Dermis blood vessel endothelial cell (primary cell): ENCODE measurements at places on chromosomes 1 and 21.

- DNase-seq = no peak
Measured at GRCh38 chr1:219692981-219693380, 80.1 kb upstream of the ZC3H11B start.

GRCh38 chr1:51686450-51686849 is 69.6 kb downstream of the OSBPL9 start:
- no peak for DNase-seq

- no peak for DNase-seq
Measured at GRCh38 chr1:109818271-109818987, 54.7 kb upstream of the EPS8L3 start.

DNA sequence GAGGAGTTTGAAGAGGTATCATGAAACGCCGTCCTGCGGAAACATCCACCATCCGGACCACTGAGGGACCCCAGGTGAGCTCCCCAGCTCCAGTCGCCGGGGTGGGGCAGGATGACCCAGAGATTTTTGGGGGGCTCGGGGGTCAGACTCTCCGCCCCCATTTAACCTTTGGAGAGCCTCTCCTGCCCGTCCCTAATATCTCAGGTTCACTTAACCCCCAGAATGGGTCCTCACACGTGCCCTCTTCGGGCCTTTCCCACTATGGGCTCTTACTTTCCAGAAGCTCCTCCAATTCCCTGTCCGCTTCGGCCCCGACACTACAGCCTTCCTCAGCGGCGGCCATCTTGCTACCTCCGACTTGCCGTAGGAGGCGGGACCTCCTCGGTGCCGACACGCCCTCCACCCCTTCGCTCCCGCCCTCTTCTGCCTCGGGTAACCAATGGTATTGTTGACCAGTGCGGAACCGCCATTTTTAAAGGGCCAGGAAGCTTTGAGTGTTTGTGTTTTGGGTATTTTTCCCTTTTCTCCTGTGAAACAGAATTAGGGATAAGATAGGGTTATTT is at the start of gene PEX19:
Gene PEX19 (minus strand): TSS at position 352 of the 563 bp plus-strand sequence. CDS start 9 bp downstream, at position 343.
- peak; percentile 98 for DNase-seq

GRCh38 chr1:16438516-16438915 is 1.3 kb upstream of the SPATA21 start:
- DNase-seq = no peak

DNA sequence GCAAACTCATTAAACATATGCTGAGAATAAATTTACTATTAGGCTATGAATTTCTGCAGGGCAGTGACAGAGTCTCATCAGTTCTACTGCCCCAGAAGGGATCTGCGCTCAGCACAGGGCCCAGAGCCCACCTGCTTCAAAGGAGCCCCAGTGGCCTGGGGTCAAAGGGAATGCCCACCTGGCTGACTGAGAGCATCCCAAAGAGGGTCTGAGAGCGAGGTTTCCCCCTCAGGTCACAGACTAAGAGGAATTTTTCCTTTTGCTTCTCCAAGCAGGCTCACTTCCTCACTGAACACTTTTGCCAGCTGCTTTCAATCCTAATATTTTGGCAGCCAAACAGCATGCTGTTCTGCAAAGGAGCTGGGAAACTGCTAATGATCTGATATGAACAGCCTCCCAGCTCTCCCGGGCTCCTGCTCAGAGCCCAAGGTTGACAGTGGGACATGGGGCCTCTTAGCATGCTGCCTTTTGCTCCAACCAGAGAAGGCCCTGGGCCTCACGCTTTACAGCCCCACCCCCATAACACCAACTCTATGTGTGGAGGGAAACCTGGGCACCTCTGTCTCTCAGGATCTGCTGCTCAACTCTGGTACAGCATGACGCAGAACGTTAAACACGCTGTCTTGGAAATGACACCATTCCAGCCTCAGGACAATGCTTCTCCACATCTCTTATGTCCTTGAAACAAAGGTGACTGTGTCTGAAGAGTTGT is 70.7 kb upstream of the SYT6 start:
- no peak for DNase-seq

DNA sequence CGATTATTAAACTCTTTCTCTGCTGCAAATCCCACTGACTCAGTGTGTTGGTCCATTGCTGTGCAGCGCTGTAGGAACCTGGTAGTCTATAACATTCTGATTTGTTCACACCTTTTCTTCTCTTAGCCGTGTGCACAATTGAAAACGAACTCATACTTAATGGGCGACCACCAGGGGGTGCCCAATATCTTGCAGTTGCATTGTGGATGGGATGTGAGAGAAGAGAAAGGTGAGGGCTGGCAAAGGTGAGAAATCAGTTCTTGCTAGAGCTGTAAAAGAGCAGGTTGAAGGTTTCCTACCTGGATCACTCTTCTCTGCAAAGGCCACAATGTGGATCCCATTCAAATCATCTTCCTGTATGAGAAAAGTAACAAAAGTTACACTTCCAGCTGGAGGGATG is 51.0 kb downstream of the CASQ2 start:
- DNase-seq = peak; percentile 43

GRCh38 chr1:48469616-48470480 is 2.2 kb downstream of the SPATA6 start:
- DNase-seq = peak; percentile 58

DNA sequence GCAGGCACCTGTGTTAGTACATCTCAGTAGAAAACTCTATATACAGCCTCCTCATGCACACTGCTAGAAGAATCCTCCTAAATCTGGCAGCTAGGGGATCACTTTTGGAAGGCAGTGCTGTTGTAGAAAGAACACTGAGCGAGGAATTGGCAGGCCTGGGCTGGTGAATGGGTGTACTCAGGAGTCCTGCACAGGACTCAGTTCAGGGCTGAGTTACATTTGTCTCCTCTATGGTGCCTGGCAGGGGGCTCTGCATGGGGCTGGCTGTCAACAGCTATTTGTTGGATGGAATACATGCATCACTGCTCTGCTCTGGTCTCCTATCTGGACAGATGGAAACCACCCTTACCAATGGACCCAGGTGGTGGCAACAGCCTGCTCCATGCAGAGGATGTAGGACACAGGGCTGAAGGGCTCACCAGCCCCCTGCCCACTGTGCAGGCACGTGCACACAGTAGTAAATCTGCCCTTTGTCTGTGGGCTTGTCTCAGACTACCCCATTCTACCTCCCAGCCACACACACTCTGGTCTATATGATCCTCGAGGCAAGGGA is 74.2 kb downstream of the LRIG2 start:
- no peak for DNase-seq

- DNase-seq = no peak
Measured at GRCh38 chr21:35582731-35583130, 477.6 kb downstream of the SETD4 start.

GRCh38 chr1:91806769-91807700 is 78.9 kb downstream of the TGFBR3 start:
- DNase-seq = peak; percentile 83

- DNase-seq = no peak
Measured at GRCh38 chr1:97427371-97427770, 493.5 kb downstream of the DPYD start.

- DNase-seq = no peak
Measured at GRCh38 chr1:116279715-116280114, 93.3 kb upstream of the ATP1A1 start.

DNA sequence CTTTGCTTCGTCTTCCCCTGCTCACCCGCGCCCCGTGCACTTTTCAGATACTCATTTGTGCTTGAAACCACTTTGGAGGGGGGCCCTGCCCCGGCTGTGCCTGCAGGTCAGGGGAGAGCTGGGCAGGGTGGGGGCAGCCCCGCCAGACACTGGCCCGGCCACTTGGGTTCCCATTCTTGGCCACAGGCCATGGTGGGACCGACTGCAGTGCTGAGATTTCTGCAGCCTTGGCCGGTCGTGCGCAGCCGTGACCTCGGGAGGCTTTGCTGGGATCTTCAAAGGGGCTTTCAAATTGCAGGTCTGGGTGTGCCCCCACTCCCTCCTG is 54.5 kb upstream of the TTC34 start:
- no peak for DNase-seq

GRCh38 chr21:19807201-19807600 is 1191.0 kb upstream of the NCAM2 start:
- DNase-seq = no peak

DNA sequence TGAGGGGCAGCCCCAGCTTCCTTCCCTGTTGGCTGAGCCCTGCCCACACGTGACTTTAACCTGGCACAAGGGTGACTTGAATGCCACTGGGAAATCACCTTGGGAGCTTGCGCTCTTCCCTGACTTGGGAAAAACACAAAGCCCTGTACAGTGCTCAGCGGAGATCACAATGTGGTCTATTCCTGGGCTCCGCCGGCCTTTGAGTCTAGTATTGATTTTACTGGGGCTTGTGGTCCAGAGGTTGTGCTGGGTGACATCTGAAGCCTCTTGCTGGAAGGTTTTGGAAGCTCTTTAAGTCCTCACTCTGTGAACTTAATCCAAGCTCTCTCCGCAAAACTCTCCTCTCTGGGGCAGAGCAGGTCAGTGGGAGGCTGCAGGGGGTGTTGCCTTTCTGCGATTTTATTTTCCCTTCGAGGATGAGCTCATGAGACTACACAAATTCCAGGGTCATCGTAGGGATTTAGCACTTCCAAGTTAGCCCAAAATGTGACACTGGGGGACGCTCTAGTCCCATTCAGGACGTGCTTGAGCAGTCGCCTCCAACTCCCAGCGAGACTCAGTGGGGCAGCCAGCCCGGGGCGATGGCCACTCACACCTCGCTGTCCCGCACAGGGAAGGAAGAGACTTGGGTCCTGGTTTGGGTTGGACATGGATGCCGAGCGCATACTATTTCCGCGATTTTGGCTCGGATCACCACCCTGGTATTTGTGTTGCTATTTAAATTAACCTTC is 291.9 kb upstream of the AJAP1 start:
- no peak for DNase-seq

GRCh38 chr1:24096739-24097103 is 15.2 kb downstream of the MYOM3 start:
- no peak for DNase-seq

GRCh38 chr21:16569679-16570078 is 839.9 kb downstream of the USP25 start:
- no peak for DNase-seq

GRCh38 chr1:216559359-216559758 is 136.1 kb upstream of the USH2A start:
- no peak for DNase-seq
